Stimulated activated naive CD8-positive, alpha-beta T cell treated with anti-CD3 and anti-CD28 coated beads, Interleukin-15, amount 100 ng/mL, for 72 hours (primary cell): ENCODE measurements at places on chromosomes 13 and 19.

GRCh38 chr13:91894316-91894715 is 495.9 kb downstream of the GPC5 start:
- no peak for DNase-seq

DNA sequence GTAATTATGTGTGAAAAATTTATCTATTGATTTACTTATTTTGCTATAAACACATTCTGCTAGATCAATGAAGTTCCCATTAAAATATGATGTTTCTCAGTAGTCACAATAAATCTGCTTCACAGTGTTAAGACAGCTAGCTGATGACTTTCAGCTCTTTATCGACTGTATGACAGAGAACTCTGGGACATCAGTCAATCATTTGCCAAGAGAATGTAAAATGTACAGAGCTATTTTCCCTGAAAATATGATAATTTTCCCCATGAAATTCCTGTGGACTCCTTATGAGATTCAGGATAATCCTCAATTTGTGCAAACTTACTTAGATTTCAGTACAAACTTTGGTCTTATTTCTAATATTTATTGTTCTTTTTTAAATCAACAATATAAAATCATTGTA is 430.5 kb downstream of the SLITRK6 start:
- DNase-seq: no peak

DNA sequence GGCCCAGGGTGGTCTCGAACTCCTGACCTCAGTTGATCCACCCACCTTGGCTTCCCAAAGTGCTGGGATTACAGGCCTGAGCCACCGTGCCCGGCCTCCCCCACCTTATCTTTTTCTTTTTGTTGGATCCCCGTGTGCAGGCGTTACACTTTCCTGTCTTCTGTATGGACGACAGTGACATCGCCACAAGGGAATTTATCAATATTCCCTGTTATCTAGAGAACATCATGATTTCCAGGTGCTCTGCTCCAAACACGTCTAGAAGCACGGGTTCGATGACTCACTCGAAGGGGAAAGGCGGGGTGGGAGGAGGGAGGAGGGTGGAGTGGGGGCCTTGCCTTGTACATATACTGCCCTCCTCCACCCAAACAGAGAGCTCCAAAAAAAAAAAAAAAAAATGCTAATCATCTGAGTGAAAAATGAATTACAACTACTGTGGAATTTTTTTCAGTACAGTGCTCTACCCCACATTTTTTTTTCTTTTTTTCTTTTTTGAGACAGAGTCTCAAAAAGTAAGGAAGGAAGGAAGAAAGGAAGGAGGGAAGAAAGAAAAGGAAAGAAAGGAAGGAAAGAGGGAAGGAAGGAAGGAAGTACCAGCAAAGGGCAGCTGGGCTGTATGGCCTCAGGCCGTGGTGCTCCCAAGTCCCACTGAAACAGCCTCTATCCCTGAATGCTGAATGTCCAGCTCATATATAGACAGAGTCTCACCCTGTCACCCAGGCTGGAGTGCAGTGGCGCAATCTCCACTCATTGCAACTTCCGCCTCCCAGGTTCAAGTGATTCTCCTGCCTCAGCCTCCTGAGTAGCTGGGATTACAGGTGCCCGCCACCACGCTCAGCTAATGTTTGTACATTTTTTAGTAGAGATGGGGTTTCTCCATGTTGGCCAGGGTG is 36.8 kb downstream of the INSR start:
- DNase-seq: no peak

DNA sequence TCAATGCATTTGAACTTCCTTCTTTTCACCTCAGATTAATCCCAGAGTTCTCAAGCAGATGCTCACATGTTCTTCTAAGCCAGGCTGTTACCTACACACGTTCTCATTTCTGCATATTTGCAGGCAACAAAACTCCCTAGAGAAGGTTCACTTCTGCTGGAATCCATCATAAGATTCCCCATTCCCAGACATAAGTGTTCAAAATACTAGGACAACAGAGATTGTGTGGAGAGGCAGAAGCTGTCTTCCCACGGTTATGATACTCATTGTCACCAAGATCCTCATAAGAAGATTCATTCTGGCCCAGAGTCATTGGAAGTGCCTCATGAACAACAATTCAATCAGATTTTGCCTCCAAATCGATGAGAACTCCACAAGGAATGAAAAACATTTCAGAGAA is 931.6 kb upstream of the MIR17HG start:
- DNase-seq: no peak

DNA sequence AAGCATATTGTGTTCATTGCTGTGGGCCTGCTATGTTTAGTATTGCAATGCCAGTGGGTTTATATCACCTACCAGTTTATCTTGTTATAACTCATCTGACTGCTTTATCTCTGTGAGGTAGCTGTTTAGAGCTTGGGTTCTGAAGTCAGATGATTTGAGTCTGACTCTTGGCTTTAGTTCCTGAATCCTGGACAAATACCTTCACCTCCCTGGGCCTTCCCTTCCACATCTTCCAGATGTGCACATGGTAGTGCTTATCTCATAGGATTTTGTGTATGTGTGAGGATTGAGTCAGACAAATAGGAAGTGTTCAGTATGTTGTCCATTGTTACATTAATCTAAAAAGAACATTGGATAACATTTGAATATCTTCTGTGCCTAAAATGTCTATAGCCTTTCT is 63.5 kb upstream of the ANKRD10 start:
- DNase-seq: no peak

DNA sequence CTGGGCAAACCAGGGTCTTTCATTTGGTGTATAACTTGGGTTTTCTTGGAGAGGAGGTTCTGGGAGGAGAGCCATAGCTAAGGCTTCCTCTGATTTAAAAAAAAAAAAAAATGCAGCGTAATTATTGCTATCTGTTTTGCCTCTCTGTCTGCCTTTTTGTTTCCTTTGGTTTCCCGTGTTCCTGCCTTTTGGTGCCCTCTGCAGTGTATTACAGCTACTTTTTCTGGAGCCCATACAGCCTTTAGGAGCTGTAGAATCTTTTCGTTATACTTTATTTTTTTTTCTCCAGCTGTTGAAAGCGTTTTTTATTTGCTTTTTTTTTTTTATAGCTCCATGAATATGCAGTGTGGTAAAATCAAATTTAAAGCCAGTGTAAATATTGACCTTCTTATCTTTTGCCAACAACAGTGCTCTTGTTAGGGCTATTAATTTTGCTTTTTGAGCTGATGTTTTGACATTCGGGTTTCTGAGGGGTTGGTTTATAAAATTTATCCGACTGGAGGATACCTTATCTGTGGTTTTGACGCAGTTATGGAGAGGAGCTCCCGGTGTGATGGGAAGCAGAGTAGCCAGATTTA is 38.1 kb downstream of the ZNF493 start:
- no peak for DNase-seq

DNA sequence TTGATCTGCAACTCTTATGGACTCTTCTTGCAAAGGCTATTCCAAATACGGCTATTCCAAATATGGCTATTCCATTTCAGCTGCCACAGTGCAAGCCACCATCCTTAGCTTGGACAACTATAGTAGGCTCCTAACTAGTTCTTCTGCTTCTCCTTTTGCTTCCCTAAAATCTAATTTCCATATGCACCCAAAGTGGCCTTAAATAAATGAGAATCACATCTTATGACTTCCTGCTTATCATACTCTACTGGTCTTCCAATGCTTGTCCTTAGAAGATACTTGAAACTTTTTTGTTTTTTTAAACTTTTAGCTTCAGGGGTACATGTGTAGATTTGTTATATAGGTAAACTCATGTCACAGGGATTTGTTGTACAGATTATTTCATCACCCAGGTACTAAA is 4.9 kb downstream of the UCHL3 start:
- DNase-seq: no peak

DNA sequence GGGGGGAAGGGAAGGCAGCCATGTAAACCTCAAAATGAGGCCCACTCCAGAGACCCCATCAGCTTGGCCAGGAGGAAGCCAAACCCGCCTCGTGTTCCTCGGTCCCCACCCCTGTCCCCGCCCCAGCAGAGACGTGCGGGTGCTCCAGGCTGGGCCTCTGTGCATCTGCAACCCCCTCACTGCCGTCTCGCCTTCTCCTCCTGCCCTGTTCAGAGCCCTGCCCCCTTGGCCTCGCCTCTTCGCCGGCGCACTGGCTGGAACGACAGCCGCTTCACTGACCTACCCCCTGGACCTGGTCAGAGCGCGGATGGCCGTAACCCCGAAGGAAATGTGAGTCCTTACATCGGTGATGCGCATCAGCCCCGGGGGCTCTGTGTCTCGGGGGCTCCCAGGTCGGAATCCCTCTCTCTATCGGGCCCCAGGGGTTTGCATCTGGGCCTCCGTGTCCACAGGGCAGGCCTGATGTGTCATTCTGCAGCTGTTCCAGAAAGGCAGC is 32.2 kb downstream of the TMEM161A start:
- DNase-seq: no peak

- DNase-seq: no peak
These were observed 59.6 kb downstream of the GPALPP1 start for GRCh38 chr13:45048890-45049407.

- DNase-seq: no peak
These were observed 154.2 kb downstream of the TM9SF2 start for GRCh38 chr13:99655351-99656091.

- DNase-seq: no peak
These were observed 12.5 kb downstream of the ZNF611 start for GRCh38 chr19:52722062-52723003.

DNA sequence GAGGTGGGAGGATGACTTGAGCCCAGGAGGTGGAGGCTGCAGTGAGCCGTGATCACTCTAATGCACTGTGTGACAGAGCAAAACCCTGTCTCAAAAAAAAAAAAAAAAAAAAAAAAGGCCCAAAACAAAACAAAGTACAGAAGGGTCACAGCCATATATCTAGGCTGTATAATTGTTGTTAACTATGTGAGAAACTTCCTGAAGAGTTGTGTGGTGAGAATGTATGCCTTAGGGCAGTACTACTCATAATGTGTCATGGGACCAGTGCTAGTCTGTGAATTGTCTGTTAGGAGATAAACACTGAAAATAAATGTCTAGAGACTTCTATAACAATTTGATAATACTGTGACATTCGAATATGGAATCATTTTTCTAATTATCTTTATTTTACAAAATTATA is 43.1 kb downstream of the PAN3 start:
- no peak for DNase-seq
